ENCODE measurements at places on chromosomes 12 and 14.
A peak's percentile ranks its signal among the peaks of the same experiment; 100 is the strongest.

- H3K27ac ChIP-seq = no peak overlapping the region
- H3K36me3 ChIP-seq = no peaks in the 10 kb centered on the region
- no peaks in the 10 kb centered on the region for H3K27me3 ChIP-seq
- H3K4me3 ChIP-seq = no peak overlapping the region
Observed at GRCh38 chr14:55152052-55152753, 23.2 kb downstream of the LGALS3 start.

DNA sequence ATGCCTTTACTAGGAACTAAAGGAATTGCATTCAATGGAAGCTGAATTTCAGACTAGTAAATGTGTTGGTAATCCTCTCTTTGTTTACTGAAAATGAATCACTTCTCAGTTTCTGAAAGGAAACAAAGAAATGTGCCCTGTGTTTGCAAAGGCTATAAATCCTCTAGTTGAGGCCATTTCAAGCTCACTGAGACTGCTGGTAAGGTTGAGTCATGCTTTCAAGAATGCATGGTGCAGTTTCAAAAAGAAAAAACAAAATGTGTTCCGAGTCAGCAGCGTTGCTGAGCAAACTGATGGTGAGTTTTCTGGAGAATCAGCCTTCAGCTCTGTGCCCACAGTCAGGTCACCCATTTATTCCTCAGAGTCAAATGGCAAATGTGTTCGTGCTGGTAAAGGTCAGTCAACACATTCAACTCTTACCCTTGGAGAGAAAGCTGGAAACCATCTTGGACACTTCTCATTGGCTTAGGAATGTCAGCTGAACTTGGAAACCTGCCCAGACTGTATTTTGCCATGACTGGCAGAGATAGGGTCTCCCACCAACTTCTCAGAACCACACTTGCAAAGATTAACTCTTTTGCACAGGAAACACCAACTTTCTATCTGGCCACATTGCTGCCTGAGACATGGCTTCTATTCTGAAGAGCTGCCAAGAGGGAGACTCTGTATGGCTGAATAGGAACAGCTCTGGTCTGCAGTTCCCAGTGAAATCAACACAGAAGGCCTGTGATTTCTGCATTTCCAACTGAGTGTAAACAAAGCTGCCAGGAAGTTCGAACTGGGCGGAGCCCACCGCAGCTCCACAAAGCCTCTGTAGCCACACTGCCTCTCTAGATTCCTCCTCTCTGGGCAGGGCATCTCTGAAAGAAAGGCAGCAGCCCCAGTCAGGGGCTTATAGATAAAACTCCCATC lies 484.4 kb downstream of the ATP23 start:
- H3K27me3 ChIP-seq = no peaks in the 10 kb centered on the region
- peaks cover 7% of the 10 kb centered on the region for H3K4me1 ChIP-seq
- H3K4me3 ChIP-seq = no peak overlapping the region
- H3K27ac ChIP-seq = peak overlapping the region; percentile 24
- no peak for DNase-seq

DNA sequence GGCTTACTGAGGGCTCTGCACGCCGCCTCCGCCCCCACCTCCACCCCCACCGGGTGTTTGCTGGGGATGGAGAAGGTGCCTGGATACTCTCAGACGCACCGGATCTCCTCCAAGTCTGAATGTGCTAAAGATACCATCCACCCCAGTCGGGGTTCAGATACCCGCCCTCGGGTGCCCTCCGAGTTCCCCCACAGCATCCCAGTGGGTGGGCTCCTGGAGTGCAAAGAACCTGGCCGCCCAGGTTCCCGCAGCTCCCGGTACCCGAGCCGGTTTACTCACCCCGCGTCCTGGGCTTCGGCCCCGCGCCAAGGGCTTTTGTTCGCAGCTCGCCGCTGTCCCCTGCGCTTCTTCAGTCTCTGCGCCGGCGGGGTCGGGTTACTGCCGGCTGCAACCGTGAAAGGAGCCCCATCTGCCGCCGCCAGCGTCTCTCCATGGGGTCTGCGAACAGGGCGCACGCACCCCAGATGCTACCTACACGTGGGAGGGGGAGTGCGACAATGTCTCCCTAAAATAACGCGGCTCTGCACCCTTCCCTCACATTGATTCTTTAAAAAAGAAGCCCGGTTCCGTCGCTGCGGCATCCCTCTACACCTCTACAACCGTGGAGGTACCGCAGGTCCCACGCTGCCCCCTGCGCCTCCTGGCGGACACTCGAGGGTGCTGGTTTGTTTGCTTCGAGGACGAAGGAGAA lies at the start of gene CCDC177:
TSS of gene CCDC177 (minus strand) at position 609 of the 691 bp plus-strand sequence. CDS start 1,249 bp downstream, outside the sequence.
- peaks cover 32% of the 10 kb centered on the region for H3K4me1 ChIP-seq
- DNase-seq = peak; percentile 62
- H3K4me3 ChIP-seq = no peak within 1 kb of the TSS
- H3K27ac ChIP-seq = no peak within 1 kb of the TSS
- peaks cover 30% of the 10 kb centered on the region for H3K27me3 ChIP-seq

- H3K36me3 ChIP-seq = no peaks in the 10 kb centered on the region
- DNase-seq = peak; percentile 56
- no peaks in the 10 kb centered on the region for H3K27me3 ChIP-seq
Observed at GRCh38 chr12:2813214-2814185, 1.0 kb downstream of the ITFG2 start.
